ENCODE measurements at places on chromosomes 2 and 18.
A peak's percentile ranks its signal among the peaks of the same experiment; 100 is the strongest.

DNA sequence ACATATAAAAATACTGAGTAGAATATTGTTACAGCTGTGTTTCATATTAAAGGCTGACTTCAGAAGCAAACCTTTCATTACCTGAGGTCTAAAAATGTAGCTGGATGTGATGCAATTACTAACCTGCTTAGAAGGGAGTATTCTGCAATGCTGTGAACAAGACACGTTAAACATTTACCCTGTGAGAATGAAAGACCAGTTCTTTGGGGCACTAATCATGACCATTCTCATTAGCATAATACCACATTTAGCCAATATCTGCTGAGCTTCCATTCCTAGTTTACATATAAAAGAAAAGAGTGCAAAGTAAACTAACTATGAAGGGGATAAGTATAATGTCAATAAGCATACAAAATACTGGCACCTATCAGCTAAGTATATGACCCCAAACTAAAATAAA lies 784.0 kb upstream of the KLHL29 start:
- no peak for DNase-seq

GRCh38 chr2:17085546-17086202 lies 420.0 kb upstream of the CYRIA start:
- DNase-seq, result no peak

DNA sequence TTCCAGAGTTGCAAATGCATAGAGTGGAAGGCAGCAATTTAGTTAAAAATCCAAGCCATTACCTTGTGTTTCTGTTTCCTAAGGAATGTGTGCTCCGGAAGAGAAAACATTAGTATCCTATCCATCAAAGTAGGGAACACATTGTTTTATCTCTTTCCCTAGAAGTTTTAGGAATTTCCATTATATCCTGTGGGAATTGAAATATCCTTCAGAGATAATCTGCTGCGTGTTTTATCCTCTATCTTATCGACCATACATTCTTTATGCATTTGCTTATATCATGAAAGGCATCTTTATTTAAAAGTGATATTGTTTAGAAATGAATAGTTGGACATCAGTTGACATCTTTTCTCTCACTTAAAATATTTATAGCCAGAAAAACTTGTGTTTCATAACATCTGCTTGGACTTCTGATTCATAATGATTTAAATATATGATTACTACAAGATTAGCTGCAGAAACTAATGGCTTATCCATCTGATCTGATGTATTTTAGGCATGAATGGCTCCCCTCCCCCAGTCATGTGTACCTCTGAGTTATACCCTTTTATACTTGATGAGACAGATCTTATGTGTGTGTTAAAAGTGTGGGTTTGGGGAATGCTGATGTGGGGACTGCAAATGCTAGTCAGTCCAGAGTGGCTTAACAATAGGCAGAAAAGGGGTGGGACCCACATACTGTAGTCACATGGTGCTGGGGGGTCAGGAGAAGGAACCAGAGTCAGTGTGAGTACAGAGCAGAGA lies 136.2 kb upstream of the ARHGAP28 start:
- no peak for DNase-seq

DNA sequence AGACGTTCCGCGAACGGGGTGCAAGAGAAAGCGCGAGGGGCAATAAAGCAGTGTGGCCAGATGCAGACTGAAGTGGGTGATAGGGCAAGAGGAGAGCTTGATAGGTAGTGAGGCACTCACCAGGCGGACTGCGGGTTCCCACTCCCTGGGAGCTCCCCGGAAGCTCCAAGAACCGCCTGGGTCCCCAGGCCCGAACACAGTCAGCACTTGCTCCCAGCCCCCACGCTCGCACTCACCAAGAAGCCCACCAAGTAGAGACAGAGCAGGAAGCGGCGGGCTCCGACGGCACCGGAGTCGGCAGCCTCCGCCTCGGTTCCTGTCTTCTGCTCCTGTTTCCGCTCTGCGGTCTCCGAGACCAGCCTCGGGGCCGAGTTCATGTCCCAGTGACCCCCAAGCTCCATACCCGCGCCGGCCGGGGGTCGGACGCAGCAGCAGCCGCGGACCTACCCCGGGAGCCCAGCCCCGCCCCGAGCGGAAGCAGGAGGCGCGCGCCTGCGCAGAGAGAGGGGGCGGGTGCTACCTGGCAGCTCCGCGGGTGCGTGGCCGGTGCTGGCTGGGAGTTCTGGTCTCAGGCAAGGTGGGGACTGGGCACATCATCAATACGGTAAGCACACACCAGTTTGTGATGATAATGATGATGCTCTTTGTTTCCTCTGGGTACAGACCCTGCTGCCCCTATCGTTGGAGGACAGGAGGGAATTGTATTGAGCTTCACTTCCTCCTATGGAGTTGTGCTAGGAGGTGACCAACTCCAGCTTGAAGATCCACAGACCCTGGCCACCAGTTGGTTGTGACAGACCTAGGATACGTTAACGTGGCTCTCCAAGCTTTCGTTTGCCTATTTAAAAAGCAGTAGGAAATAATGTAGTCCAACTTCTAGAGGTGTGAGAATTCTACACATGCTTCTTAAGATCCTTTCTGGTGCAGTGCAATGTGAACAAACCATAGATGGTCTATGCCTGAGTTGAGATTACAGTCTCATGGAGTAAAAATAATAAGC lies 25.1 kb upstream of the TMEM182 start:
- DNase-seq, result peak; percentile 91

GRCh38 chr2:109255654-109256053 lies 126.6 kb downstream of the SH3RF3 start:
- DNase-seq, result no peak

DNA sequence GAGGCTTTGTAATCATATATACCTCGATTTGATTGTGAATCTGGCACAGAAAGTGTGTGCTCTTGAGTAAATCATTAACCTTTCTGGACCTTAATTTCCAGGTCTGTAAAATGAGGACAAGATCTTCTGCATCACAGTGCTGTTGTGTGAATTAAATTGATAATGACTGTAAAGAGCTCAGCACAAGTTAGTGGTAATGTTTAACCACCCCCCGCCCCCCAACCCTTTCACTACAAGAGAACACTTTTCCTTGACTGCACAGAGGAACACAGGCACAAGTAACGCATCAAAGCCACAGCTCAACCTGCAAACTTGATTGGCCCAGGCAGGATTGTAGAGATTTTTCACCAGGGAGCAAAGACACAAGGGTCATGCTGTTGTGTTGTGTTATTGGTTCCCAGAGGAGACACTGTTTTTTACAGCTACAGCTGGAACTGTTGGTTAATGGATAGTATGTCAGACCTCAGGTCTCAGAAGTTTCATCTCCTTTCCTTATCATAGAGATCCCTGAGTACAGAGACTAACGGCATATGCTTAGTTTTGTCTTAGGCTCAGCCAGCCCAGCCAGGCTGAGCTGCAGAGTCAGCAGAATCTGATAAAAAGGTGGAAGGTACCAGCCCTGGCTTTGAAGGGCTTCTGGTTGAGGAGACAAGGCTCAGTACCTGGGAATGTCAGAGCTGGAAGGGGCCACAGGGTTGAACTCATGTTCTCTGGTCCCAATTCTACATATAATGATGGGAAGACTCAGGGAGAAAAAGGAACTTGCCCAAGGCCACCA lies 10.6 kb downstream of the SETBP1 start:
- no peak for DNase-seq

DNA sequence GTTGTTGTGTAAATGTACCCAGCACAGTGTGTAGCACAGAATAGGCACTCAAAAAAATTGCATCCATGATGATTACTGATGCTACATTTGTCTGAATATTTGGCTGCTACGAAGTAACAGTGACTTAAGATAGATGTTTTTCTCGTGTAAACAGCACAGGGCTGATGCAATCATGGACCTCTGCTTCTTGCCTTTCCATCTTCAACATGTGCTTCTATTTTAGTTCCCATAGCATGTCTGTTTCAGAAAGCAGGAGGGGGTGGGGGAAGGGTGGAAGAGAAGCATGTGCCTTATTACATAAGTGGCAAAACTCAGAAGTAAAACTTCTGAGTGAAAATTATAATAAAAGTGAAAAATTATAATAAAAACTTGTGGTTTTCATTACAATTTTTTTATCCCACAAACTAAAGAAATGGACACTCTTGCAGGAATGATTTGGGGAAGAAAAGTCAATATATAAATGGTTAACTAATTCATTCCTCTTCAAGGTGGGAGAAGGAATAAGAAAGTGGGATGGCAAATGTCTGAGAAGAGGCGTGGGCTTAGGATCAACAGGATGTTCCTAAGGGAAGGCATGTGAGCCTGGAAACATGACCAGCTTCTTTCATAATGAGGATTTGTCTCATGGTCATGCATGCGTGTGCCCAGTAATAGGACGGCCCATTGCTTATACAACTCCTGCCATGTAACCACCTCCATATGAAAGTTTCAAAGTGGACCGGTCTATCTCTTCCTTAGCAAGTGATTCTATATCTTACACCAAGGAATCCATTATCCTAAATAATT lies 27.2 kb downstream of the CCBE1 start:
- no peak for DNase-seq

DNA sequence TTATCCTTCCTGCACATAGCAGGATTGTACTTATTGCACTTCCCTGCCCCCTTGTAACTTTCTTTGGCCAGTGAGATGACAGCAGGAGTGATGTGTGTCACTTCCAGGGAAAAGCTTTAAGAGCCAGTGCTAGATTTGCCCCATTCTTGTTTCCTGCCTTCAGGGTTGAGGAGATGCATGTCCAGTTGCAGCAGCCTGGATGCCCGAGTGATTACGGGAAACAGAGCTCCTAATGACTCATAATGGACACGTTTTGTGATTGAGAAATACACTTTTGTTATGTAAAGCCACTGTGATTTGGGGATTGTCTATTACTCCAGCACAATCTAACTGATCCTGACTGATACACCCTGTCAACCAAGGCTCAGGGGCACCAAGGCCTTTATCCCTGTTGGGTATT lies 5.0 kb upstream of the TET3 start:
- DNase-seq, result no peak

- DNase-seq, result peak; percentile 55
These were observed 413.7 kb upstream of the FAM98A start for GRCh38 chr2:34012715-34013302.

- no peak for DNase-seq
These were observed 104.8 kb downstream of the CABLES1 start for GRCh38 chr18:23239885-23240608.

- no peak for DNase-seq
These were observed 73.7 kb downstream of the CABLES1 start for GRCh38 chr18:23209031-23209430.

Data from HEK293T (cell line).